Cardiac septum (tissue), 1 donor: ENCODE measurements at places on chromosomes 5 and 9. TPM values are rescaled to one million over a fixed set of nuclear protein-coding genes. Genes with fewer than 3 reads are reported as not detected.

LECT2 gene
- not detected for total RNA-seq

SLC6A18 gene
- total RNA-seq: not detected

MACIR gene
- 3.4 TPM for total RNA-seq

PKN3 gene
- total RNA-seq: 6.2 TPM

- no peak for DNase-seq
Observed at GRCh38 chr5:43367909-43368669, 44.1 kb downstream of the CCL28 start.

DNA sequence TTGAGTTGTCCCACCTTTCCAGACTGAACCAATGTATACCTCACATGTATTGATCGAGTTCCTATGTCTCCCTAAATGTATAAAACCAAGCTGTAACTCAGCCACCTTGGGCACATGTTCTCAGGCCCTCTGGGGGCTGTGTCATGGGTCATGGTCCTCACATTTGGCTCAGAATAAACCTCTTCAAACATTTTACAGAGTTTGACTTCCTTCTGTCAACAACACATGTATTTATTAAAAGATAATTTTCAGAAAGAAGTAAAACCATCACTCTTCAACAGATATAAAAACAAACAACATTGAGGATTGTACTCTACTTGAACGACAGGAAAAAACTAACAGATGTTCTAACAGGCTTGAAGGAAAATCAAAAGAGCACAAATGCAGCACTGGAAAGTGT is 4.5 kb downstream of the CMBL start:
- no peak for DNase-seq

DNA sequence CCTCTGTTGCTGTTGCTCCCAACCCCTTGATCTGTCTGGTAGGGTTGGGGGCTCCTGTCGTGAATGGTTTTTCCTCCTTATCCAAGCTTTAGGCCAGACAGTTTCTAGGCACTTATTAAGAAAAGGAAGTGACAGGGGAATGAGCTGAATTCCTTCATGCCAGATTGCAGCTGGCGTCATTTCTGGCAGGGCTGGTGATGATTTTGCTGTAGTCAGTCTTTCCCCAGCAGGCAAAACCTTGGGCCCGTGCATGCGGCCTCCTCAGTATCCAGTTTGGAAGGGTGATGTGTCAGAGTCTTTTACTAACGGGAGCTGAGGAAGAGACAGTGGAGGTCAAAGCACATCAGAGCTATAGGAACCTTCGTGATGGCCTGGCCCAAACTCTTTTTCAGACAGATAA is 58.8 kb downstream of the COL27A1 start:
- DNase-seq: no peak

- no peak for DNase-seq
Observed at GRCh38 chr9:15111071-15111470, 195.9 kb downstream of the TTC39B start.

DNA sequence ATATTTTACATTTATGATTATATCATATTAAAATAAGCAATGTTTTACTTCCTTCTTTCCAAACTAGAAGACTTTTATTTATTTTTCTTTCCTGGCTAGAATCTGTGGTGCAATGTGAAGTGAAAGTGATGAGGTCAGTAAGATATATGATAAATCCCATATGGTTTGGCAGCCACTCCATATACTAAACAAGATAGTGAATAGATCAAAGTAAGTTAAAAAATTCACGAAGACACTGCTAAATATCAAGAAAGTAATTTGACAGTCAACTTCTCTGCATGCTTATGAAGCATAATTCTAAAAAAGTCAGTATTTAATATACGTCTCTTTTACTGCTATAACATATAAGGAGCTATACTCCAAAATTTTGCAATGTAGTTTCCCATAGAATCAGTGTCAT is 972.8 kb downstream of the DTWD2 start:
- no peak for DNase-seq

GRCh38 chr5:101977729-101978345 is 318.2 kb downstream of the SLCO4C1 start:
- no peak for DNase-seq

DNA sequence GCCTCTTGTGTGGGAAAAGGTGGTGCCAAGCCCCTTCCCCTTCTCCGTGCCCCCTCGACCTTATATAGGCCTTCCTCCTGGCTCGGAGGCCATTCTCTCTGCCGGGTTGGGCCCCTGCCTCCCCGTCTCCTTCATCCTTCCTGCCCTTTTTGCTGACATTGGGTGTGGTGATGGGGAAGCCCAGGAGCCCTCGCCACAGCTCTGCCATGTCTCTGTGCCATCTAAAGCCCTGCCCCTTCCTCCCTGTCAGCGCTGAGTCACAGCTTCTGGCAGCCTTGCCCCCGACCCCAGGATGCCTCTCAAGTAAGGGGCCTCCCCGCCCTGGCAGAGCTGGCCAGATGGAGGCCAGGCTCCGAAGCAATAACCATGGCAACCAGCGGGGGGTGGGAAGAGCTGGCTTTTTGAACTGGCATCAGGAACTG is 30.4 kb downstream of the JADE2 start:
- no peak for DNase-seq

DNA sequence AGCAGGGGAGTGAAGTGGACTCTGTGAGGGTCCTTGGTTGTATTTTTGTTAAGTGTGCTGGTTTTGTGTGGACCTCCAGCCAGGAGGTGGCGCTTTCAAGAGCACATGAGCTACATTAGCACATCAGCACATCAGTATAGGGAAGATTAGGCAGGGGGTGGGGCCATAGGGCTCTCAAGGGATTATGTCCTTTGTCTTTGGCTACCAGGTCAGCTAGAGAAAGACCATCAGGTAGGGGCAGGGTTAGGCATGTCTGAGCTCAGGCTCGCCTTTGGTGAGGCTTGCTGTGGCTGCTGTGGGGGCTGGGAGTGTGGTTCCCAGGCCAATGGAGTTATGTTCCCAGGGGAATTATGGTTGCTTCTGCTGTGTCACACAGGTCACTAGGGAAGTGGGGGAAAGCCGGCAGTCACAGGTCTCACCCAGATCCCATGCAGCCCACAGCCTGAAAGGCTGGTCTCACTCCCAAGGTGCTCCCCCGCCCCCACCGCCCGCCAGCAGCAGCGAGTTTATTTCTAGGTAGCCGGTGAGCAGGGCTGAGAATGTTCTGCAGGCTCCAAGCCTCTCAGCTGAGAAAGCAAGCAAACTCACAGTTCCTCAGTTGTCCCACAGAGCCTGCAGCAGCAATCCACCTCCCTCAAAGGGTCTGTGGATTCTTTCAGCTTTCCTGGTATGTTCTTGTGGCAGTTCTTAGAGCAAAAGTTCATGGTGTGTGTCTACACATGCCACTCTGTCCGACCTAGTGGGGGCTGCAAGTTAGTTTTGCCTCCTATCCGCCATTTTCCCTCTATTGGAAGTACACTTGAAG is 13.7 kb downstream of the OR1J1 start:
- DNase-seq: no peak

DNA sequence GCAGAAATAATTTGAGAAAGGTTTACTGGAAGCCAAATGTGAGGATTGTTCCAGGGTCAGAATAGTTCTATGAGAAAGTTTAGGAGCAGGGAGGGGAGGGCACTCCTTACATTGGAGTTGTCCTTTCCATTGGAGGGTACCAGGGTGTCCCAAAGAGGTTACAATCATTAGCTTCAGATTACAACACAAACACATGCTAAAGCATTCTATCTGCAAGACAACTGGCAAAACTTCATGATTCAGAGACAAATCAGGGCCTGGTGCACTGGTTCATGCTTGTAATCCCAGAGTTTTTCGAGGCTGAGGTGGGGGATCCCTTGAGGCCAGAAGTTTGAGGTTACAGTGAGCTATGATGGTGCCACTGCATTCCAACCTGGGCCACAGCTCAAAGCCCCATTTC is 51.8 kb downstream of the NSUN2 start:
- no peak for DNase-seq

GRCh38 chr9:100473276-100474081 is 530 bp downstream of the TMEFF1 start:
- no peak for DNase-seq

KIF24 gene
- total RNA-seq: 0.89 TPM

DNA sequence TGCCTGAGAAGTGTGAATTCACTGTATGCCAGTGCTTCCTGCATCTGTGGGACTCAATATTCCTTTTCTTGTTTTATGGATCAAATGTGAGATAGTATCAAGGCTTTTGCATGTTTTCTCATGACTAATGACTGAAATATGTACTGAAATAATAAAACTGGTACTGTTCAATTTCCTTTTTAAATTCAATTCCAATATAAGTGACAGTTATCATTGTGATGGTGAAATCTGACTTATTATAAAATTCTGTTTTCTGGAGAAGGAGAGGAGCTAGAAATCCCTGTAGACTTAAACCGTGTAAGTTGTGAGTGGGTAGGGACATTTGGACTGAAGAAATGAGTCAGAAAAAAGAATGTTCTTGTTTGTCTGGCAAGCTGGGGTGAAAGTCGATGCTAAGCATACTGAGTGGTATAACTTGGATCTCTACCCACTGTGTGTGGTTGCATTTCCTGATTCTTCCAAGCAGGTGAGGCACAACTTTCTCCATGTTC is 245.2 kb downstream of the EFNA5 start:
- DNase-seq: no peak

DNA sequence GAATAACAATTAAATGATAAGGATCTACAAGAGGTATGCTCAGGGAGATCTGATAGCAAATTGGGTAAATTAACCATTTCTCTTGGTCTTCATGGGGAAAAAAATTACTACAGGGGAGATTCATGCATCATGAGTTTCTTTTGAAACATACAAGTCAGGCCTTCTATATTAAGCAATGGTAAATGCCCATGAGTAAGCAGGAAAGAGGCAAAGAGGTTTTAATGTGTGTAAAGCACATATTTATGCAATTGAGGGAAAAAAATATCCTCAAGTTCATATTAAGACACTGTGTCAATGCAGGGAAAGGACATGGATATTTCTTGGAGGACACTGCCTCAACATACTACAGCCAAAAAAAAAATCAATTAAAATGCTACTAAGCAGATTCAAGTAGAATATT is 73.4 kb upstream of the NR4A3 start:
- DNase-seq: no peak

DNA sequence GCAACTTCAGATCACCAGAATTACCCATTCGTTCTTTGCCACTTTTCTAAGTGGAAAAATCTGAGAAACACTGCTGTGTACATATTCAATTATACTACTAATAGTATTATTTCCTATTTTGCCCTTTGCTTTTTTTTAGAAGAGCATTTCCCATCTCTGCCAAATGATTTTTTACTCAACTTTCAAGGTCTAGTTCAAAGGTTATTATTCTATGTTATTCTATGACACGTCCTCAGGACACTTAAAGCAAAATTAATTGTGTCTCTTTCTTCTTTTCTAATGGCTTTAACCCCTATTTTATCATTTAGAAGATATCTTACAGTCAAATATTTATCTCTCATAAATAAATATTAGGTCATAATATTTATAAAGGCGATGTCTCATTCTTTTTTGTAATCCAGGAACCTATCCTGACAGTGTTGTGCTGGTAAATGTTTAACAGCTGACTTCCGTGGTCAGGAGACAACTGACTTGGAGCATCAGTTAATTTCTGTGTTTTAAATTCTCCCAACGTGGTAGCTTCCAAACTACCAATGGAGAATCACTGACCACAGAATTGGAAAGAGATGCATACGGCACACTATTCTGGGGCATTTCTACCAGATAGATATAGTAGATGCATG is 375.2 kb downstream of the ARRDC3 start:
- DNase-seq: no peak

GRCh38 chr9:800591-801150 is 40.8 kb upstream of the DMRT1 start:
- no peak for DNase-seq

GRCh38 chr5:104045987-104046386 is 483.4 kb upstream of the NUDT12 start:
- no peak for DNase-seq

- no peak for DNase-seq
Observed at GRCh38 chr9:80378669-80379293, 807.0 kb downstream of the TLE4 start.

SPINK4 gene
- total RNA-seq: not detected

CEL gene
- 0.59 TPM for total RNA-seq

BTNL9 gene
- total RNA-seq: 25.2 TPM

TICAM2 gene
- 2.0 TPM for total RNA-seq

DNA sequence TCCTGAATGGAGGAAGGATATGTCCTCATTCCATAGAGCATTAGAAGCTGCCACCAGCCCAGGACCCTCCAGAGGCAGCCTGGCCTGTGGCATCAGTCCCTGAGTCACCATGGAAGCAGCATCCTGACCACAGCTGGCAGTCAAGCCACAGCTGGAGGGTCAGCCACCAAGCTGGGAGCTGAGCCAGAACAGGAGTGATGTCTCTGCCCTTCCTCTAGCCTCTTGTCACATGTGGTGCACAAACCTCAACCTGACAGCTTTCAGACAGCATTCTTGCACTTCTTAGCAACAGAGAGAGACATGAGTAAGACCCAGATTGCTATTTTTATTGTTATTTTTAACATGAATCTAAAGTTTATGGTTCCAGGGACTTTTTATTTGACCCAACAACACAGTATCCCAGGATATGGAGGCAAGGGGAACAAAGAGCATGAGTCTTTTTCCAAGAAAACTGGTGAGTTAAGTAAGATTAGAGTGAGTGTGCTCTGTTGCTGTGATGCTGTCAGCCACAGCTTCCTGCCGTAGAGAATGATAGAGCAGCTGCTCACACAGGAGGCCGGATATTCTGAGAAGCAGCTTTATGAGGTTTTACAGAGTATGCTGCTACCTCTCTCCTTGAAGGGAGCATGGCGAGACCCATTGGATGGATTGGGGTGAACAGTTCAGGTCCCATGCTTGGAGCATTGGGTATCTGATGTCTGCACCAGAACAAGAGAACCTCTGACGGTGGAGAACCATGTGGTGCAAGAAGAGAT is 13.0 kb upstream of the CYFIP2 start:
- no peak for DNase-seq

GRCh38 chr5:25891691-25892090 is 1146.7 kb downstream of the CDH9 start:
- DNase-seq: no peak

GGTA1 gene
- 8.8 TPM for total RNA-seq

GRCh38 chr5:91135475-91136248 is 247.5 kb downstream of the ARRDC3 start:
- DNase-seq: no peak
